Naive thymus-derived CD4-positive, alpha-beta T cell (primary cell): ENCODE measurements at places on chromosomes 6 and 20. TPM values are rescaled to one million over a fixed set of nuclear protein-coding genes. Genes with fewer than 3 reads are reported as not detected.

- H3K27me3 ChIP-seq: no peaks in the 10 kb centered on the region
- no peaks in the 10 kb centered on the region for H3K36me3 ChIP-seq
- no peak overlapping the region for H3K4me3 ChIP-seq
- no peak overlapping the region for H3K27ac ChIP-seq
Observed at GRCh38 chr6:116447496-116448011, 13.6 kb upstream of the CALHM6 start.

DNA sequence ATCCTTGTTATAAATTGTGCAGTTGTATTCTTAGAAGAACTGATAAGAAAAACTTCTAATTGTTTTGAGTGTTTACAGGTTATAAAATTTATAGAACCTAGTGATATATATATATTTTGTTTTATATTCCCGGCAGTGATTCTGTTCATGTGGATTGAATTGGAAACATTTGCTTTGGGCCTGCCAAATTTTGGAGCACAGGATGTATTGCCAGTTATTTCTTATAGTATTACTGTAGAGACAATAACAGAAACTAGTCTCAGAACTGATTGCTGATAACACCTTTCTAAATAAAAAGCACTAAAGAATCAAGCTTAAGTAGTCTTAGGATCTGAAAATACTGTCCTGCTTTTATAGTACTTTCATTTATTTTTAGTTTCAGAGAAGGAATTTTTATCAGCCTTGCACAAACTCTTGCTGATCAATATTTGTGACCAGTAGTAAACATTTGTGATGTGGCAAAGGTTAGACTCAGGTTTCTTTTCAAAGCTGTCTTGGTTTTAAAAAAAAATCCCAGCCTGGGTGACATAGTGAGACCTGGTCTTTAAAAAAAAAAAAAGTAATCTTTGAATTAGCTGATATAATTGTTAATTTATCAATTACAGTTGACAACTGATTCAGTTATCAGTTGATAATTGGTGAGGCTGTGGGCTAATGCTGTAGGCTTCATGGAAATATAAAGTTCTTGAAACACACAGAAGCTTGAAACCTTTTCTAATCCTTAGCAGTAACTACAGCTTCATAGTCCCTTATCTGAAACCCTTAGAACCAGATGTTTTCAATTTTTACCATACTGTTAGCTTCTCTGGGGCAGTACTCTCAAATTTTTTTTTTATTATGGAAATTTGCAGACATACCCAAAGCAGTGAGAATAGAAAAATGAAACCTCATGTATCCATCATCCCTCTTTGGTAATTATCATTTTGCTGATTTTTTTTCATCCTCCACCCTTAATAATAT is 42.4 kb downstream of the RNGTT start:
- H3K27me3 ChIP-seq: no peaks in the 10 kb centered on the region
- no peaks in the 10 kb centered on the region for H3K4me1 ChIP-seq
- no peak overlapping the region for H3K27ac ChIP-seq
- no peak for DNase-seq
- no peak overlapping the region for H3K4me3 ChIP-seq

The TMEM200A gene
- total RNA-seq: 1.4 TPM

The PPIL6 gene
- 1.9 TPM for total RNA-seq
